ENCODE measurements at places on chromosomes 16 and 17. TPM values are rescaled to one million over a fixed set of nuclear protein-coding genes. Genes with fewer than 3 reads are reported as not detected.

DNA sequence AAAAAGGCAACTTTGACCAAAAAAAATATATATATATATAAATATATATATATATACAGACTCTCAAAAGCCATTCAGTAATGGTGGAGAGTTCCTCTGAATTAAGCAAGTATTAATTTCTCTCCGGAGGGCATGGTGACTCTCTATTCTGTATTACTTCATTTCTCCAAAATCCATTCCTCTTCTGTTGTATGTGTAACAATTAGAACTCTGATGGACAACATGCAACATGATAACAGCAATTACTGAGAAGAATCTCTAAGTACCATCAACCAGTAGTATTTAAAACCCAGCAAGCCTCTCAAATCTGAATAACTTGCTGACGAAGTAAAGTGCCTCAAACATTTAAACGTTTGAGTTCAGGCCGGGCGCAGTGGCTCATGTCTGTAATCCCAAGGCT is 2.3 kb downstream of the GRB2 start:
- DNase-seq, result no peak

DNA sequence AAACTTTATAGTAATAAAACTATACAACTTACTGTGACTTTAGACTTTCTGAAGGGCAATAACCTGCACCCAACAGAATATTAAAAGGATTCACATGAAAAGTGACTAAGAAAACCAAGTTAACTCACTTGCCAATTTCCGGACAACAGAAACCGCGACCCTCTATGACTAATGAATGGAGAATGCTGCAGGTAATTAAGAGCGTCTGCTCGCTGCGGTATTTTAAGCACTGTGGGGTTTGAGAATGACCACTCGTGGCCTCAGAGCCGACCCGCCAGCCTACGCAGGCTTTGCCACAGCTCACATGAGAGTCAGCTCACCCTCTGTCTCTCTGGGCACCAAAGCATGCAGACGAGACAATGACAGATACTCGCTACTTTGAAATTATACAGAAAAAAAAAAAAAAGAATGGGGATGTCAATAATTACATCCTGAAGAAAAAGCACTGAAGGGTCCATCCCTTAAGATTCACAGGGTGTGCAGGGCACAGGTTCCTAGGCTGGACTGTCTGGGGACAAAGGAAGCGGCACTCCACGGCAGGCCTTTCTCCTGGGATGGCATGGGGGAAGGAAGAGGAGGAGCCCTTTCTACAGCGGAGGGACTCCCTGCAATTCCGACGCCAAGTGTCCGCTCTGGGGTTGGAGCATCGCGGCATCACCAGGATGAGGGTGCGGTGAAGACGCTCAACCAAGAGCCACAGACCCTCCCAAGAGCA is 35.0 kb downstream of the ZCCHC14 start:
- DNase-seq, result no peak

- DNase-seq, result no peak
These were observed 42.4 kb downstream of the NXPH3 start for GRCh38 chr17:49618028-49618611.

The ABAT gene
- 17.1 TPM for polyA plus RNA-seq

DNA sequence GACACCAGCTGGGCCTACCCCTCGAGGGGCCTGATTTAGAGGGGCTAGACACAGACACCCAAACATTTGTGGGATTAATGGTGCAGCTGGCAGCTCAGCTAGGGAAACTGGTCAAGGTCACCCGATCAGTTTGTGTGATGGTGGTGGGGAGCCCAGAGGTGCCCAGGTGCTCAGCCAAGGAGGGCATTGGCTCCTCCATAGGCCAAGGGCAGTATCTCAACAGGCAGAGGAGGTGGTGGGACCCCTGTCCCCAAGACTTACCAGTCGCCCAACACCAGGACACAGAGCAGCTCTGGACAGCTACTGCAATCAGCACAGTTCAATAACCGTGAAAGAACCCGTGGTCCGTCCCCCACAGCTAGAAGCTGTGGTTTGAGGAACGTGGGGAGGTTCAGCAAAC is 120.9 kb downstream of the C16orf78 start:
- DNase-seq, result no peak

GRCh38 chr16:19967561-19967960 is 82.9 kb upstream of the GPRC5B start:
- DNase-seq, result no peak

DNA sequence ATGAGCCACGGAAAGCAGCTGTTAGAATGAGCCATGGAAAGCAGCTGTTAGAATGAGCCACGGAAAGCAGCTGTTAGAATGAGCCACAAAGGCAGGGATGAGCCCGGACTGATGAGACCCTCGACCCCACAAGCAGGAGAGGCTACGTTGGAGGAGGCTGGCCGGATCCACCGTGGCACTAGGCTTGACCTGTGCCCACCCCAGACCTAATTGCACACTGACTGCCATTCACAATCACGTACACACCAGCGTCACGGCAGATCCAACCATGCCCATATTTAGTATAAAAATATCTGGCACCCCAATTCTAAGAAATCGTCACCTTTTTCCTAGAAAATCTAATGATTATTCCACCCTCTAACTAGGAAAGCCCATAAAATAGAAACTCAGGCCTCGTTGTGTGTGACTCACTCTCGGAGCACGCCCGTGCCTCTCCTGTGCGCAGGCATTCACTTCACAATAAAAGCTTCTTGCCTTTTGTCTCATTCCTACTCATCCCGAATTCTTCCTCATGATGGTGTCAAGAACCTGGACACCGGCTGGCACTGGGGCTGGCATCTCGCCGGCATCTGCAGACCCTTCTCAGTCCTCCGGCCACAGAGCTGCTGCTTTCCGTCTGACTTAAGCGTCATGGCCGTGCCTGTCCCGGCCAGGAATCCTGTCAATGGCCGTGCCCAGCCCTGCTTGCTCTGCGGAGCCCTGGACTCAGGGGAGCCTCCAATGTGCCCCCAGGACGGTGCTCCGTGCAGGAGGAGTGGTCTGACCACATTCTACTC is 5.5 kb upstream of the SECTM1 start:
- DNase-seq, result peak; percentile 73

GRCh38 chr16:683396-684070 is 601 bp downstream of the JMJD8 start:
- no peak for DNase-seq

DNA sequence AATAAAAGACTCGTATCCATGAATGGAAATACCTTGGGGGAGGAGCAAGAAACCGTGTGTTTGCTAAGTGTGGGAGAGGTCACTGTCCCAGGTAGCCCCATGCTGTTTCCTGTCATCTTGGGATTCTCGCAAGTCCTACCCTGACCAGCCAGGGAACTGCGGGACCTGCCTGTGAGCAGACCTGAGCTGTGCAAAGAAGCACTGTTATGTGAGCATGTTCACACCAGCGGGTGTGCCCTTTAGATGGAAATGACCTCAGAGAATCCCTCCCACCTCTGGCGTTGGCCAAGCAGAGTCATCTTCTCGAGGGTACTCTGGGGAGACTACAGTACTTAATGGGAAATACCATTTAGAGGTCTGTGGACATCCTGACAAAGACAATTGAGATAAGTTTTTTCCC is 127.0 kb upstream of the MON1B start:
- no peak for DNase-seq

DNA sequence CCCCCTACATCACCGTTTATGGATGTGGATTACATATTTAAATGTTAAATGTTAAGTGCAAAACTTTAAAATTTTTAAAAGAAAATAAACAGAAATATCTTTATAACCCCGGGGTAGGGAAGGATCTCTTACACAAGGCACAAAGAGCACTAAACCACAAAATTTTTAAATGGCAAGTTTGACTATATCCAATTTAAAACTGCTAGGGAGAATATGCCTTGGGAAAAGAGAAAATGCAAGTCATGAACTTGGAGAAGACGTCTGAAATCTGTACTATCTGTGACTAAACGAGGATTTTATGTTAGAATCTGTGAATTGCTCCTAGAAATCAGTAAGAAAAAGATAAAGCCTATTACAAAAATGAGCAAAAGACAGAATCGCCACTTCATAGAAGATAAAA is 28.7 kb upstream of the SLFN13 start:
- no peak for DNase-seq

The MT3 gene
- polyA plus RNA-seq, result 8.7 TPM

The GNG13 gene
- polyA plus RNA-seq, result not detected

The ATP2C2 gene
- 1.4 TPM for polyA plus RNA-seq

The ODAD4 gene
- 1.1 TPM for polyA plus RNA-seq

- DNase-seq, result peak; percentile 74
These were observed 598 bp downstream of the INPP5K start for GRCh38 chr17:1515640-1516387.

The ZFPM1 gene
- 1.7 TPM for polyA plus RNA-seq

GRCh38 chr16:1459967-1460366 is 14.9 kb downstream of the CLCN7 start:
- no peak for DNase-seq

- no peak for DNase-seq
These were observed 65.2 kb upstream of the SIAH1 start for GRCh38 chr16:48450367-48450766.

GRCh38 chr17:19317359-19318095 is 45.0 kb downstream of the B9D1 start:
- DNase-seq, result peak; percentile 75

The SMIM22 gene
- polyA plus RNA-seq, result not detected

GRCh38 chr17:50935221-50935995 is 69.3 kb upstream of the TOB1 start:
- no peak for DNase-seq

GRCh38 chr16:647173-647902 is 1.8 kb upstream of the WDR90 start:
- no peak for DNase-seq

The PLA2G10 gene
- 0.72 TPM for polyA plus RNA-seq

- DNase-seq, result no peak
These were observed 204.1 kb upstream of the CIBAR2 start for GRCh38 chr16:85316321-85316919.

- no peak for DNase-seq
These were observed 1.2 kb downstream of the SSTR5 start for GRCh38 chr16:1073566-1074378.

GRCh38 chr17:71398800-71399219 is 722.0 kb upstream of the SOX9 start:
- no peak for DNase-seq

- DNase-seq, result no peak
These were observed 54.4 kb downstream of the BPTF start for GRCh38 chr17:67879662-67880061.

DNA sequence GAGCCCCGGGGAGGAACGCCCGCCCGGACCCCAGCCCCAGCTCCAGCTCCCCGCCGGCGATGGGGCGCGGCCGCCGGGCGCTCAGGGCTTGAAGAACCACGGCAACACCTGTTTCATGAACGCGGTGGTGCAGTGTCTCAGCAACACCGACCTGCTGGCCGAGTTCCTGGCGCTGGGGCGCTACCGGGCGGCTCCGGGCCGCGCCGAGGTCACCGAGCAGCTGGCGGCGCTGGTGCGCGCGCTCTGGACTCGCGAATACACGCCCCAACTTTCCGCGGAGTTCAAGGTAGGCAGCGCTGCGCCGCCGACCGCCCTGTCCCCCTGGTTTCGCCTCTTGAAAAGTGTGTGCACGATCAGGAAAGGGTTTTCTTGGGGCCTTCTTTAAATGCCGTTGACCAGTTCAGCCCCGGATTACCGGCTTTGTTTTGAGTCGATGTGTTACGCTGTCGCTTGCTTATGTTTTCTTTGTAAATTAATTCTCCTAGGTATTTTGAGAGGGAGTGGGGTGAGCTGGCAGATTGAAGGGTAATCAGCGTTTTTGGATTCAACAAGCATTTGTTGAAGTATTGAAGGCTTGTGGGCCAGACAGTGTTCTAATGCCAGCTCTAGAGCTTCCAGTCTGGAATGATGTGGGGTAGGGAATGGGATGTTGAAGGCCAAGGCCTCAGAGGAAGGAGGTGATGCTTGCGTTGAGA is 681 bp downstream of the USP43 start:
- DNase-seq, result peak; percentile 29

DNA sequence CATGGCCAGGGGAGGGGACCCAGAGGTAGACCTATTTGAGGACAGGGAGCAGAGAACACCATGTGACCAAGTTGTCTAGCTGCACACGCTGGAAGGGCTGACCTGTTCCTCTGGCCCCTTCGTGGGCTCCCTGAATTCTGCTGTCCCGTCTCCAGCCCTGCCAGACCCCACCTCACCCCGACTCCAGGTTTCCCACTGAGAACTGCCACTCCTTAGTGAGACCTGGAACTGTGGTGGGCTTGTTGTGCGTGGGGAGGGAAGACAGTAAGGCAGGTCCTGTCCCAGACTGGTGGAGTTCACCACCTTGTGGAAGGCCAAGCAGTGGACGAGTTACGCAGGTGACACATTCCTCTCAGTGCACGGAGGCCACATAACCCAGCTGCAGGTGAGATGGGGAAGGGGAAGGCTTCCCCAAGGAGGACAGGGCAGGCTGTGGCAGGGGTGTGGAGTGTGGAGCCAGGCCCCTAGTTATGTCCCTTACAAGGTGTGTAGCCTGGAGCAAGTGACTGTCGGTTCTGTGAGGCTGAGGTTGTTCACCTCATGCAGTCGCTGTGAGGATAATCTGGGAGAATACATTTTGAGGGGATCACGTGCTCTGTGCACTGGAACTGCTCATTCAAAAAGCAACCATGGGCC is 54.7 kb downstream of the USP22 start:
- no peak for DNase-seq

The ST6GALNAC1 gene
- polyA plus RNA-seq, result 0.62 TPM

GRCh38 chr17:609232-609810 is 105.3 kb downstream of the VPS53 start:
- no peak for DNase-seq

DNA sequence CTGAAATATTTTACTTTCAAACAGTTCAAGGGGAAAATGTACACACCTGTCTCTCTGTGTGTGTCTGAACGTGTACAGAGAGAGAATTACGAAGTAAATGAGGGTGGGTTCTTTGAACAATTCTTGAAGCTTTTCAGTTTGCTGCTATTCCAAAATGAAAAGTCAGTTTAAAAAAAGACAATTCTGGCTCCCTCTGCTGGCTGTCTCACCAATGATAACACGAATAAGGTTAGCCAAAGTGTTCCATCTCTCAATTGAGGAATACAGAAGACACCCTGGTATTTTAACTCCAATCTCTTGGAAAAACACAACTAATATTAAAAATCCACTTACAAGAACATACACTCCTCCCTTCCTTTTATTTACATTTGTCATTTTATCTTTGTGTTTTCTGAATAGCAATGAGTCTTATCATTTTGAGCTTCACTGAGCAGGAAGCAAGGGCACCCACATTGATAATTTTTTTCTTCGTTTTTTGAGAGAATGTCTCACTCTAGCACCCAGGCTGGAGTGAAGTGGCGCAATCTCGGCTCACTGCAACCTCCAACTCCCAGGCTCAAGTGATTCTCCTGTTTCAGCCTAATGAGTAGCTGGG is 20.5 kb downstream of the EFTUD2 start:
- peak; percentile 49 for DNase-seq

- peak; percentile 95 for DNase-seq
These were observed 406.3 kb downstream of the WWOX start for GRCh38 chr16:78505544-78506366.

The TMEM107 gene
- polyA plus RNA-seq, result 5.5 TPM

The C17orf107 gene
- 1.5 TPM for polyA plus RNA-seq

DNA sequence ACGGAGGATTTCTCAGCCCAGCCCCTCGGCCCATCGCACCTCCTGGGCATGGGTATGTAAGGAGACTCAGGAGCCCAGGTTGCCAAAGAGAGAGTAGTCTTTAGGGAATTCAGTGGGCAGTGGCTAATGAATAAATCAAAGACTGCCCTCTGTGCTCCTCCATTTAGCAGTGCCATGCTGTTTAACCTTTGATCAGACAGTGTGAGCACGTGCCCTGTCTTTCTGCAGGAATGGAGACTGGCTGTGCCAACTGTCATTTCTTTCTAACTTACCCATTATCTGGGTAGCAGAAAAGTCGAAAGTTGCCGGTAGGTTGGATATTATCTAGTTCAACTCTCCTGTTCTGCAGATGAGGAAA is 62.4 kb downstream of the CDRT4 start:
- DNase-seq, result no peak

The ZFP90 gene
- polyA plus RNA-seq, result 19.6 TPM
